RWPE1 (cell line): ENCODE measurements at places on chromosomes 3 and 15.

DNA sequence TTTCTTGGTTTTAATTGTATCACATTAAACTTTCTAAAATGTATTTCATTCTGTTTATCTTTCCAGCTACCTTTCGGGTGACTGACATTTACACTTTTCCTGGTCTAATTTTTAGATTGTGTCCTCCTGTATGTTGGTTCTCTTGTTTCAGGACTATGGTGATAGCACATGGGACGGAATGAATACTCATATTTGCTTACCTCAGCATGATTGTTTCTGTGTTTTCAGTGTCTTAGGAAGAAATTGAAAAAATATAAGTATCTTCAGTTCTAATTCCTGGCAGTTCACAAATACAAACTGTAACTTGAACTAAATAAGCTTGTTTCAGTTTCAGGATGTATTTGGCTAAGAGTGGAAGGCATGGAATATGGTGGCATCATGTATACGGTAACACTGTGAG, 80.1 kb upstream of the ROBO1 start:
- no peak for DNase-seq

DNA sequence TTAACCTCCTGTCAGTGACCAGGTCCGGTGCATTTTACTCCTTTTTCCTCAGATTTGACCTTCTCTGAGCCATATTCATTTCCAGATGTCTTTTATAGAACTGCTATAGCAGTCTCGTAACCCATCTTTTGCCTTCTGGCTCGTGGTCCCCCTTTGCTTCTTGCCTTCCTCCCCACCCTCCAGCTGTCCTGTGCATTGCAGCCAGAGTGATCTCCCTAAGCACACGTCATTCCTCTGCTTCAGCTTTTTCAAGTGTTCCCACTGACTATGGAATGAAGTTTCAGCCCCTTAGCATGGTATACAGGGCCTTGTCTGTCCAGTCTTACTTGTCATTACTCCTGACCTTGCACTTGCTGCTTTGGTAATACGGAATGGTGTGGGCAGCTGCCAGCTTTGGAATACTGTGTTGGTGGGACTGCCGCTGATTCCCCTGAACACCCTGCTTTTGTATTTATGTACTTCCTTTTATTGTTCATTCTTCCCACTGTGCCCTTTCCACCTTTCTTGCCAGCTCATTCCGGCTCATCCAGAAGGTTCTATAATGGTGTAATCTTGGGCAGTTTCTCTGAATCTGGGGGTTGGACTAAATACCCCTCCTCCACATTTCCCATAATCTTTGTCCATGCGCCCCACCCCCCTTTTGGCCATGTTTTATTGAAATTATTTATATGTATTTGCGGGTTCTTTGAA, 38.9 kb downstream of the SLC25A26 start:
- DNase-seq, result no peak

GRCh38 chr3:138206196-138206595, 19.1 kb downstream of the ARMC8 start:
- no peak for DNase-seq

DNA sequence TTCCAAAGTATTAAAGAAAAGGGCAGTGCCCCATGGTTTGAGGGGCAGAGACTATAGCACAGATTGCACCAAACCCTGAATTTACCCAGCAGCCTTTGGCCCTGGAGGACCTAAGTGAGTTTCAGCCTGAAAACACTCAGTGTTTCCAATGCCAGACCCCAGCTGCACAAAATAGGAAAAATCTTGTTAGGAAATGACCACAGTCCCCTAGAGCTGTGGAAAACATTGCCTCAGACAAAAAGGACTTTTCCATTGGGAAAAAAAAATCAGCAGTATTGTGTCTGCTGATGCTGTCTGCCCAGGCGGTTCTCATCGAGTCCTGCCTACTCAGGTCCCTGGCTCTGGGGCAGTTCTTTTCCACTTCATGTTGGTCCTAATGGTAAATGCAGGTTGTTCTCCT, 121.7 kb upstream of the DLG1 start:
- DNase-seq, result no peak

DNA sequence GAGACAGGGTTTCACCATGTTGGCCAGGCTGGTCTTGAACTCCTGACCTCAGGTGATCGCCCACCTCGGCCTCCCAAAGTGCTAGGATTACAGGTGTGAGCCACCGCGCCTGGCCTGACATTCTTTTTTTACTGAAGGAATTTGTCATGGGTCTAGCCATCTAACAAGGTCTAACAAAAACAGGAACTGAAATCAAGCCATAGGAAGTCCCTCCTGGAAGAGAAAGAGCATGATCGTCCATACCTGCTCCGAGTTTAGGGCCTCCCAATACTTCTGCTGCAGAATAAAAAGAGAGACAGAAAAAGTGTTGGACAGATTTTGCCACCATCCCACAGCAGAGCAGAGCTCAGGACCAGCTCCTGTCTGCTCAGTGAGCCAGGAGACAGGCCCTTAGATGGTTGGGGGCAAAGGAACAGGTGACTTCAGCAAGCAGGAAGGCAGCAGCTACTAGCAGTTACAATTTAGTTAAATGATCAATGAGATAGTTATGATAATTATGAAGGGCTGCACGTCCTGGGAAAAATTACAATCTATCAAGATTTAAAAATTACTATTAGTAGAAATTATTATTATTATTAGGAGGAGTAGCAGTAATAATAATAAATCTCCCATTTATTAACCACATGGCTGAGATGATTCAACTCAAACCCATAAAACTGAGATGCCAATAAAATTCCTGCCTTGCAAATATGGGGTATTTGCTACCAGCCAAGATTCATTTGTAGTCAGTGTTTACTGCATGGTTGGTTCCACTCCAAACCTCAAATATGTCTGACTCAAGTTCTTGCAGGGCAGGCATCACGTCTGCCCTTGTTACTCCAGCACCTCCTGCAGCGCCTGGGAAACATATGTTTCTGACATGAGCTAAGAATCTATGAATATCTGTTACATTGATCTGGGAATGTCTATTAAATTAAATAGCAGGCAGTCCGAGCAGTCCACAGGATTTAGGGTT, 40.1 kb downstream of the TMEM44 start:
- peak; percentile 95 for DNase-seq

- DNase-seq, result no peak
Measured at GRCh38 chr15:48421362-48421761, 90.1 kb downstream of the DUT start.

DNA sequence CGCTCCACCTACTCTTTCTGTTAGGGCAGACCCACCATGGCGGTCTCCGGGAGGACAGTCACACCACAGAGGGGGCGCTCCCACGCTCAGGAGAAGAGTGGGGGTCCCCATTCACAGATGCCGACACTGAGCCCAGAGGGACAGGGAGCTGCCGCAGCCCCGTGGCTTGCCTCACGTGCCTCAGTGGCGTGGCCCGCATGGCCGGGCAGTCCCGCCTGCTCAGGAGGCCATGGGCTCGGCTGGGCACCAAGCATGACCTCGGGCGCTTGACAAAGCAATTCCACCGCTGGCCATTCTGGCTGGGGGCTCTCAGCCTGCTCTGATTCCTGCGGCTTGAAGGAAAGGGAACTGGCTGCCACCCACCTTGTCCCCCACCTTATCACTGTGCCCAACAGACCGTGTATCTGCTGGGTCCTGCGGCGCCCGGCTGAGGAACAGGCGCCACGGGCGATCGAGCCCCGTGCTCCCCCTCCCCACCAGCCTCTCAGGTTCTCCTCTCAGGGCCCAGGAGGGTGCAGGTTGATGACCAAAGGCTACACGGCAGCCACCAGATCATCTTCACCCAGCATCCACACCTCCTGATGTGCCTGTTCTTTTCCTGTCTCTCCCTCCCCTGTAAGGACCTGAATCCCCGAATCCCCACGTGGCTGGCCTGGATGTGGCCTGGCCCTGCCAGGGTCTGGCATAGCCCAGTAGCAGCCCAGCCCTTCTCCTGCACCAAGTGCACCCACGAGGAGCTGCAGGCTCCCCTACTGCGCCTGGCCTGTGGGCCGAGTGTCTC, 20.7 kb downstream of the CYFIP1 start:
- DNase-seq, result no peak

- no peak for DNase-seq
Measured at GRCh38 chr3:110900576-110900975, 171.0 kb upstream of the NECTIN3 start.

GRCh38 chr3:169901453-169901852, 9.9 kb upstream of the SAMD7 start:
- DNase-seq, result no peak

DNA sequence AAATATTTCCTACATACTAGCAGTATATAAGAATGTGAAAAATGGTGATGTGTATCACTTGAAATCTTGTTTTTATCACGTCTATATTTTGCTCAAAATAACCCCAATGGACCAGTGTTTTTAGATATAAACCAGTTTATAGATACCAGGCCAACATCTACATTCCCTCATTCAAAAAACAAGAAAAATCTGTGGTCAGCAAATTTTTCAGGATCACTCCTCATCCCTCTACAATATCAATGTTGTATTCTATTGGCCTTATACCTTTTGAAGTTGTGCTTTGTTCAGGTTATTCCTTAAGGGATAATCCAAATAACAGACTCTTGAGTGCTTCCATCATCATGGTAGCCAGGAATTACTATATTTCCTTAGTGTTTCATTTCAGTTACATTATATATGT, 332.9 kb upstream of the ARRDC4 start:
- no peak for DNase-seq

DNA sequence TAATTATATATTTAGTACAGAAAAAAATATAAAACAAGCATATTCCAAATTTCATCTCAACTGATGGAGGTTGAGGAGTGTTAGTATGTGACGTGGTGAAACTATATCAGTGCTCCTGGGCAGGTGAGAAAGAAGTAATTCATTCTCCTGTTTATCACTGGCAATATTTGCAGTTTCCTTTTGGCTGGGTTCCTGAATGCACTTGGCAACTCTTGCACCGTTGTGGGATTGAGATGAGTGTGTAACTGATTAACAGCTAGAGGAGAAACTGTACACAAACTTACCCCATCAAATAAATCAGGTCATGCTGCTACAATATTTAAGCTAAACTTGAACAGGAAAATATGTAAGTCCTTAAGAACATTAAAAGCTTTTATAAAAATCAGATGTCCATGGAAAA, 2.1 kb upstream of the ATP13A4 start:
- no peak for DNase-seq

- DNase-seq, result peak; percentile 53
Measured at GRCh38 chr3:16448639-16449070, 64.8 kb downstream of the RFTN1 start.

GRCh38 chr3:28502397-28502937, 153.8 kb upstream of the AZI2 start:
- no peak for DNase-seq

GRCh38 chr15:87703327-87704111, 553.0 kb downstream of the NTRK3 start:
- DNase-seq, result no peak

GRCh38 chr15:85494048-85494777, 113.8 kb downstream of the AKAP13 start:
- DNase-seq, result peak; percentile 93

GRCh38 chr3:49714728-49715550, 4.5 kb downstream of the AMIGO3 start:
- DNase-seq, result no peak

- DNase-seq, result no peak
Measured at GRCh38 chr3:149055575-149055974, 30.8 kb downstream of the HLTF start.

DNA sequence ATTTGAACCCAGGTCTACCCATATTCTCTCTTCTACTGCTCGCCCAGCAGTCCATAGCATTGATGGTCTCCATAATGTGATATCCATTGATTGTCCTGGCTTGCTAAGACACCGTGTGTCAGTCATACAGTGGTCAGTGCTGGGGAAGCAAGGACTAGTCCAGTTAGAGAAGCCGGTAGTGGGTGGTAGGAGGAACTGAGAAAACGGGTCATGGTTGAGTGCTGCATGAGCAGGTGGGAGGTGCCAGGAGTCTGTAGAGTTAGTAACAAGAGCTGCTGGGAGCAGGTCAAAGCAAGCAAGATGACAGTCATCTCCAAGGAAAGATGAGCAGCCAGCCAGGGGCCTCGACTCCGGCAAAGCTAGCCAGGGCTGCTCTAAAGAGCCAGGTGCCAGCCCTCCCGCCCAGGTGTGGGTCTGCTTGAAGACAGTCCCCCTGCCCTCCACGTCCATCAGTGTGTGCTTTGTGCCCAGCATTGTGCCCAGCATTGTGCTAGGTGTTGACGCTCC, 29.5 kb upstream of the USP3 start:
- no peak for DNase-seq

DNA sequence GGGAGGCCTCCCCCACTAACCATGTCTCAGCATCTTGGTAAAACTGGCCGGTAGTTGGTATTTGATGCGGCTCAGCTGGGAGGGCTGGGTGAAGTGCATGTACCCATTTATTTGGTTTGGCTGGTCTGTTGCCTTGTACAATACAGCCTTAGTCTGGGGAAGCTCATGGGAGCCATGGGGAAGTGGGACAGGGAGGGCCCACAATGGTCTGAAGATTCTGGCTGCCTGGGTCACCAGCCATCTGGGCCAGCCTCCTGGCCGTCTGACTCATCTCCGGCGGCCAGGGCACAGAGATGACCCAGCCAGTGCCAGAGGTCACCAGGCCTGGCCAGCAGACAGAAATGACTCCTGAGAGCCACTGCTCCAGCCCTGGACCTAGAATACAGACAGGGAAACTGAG, 51.6 kb upstream of the SMAD6 start:
- DNase-seq, result no peak

DNA sequence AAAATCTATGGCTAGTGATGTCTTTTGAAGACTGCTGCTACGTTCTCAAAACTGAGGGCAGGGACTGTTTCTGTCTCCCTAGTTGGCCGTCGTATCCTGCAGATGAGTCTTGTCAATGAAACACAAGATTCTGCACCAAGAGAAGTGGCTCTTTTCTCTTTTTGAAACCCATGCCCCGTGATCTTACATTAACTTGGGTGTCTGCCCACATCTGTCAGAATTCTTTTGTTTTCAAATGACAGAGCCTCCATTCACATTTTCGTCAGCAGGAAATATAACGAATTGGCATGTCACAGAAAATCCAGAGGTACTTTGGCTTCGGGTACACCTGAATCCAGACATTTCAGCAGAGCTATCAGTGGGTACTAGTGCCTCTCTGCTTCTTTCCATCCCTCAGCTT, 331.3 kb upstream of the PROK2 start:
- no peak for DNase-seq

- DNase-seq, result no peak
Measured at GRCh38 chr3:150744041-150744918, 18.7 kb downstream of the SIAH2 start.

- DNase-seq, result no peak
Measured at GRCh38 chr15:35298509-35298908, 213.4 kb upstream of the NANOGP8 start.

- peak; percentile 95 for DNase-seq
Measured at GRCh38 chr3:193830791-193831191, 237.8 kb downstream of the OPA1 start.
